HT1080 (cell line): ENCODE measurements at places on chromosomes 16 and 17.

DNA sequence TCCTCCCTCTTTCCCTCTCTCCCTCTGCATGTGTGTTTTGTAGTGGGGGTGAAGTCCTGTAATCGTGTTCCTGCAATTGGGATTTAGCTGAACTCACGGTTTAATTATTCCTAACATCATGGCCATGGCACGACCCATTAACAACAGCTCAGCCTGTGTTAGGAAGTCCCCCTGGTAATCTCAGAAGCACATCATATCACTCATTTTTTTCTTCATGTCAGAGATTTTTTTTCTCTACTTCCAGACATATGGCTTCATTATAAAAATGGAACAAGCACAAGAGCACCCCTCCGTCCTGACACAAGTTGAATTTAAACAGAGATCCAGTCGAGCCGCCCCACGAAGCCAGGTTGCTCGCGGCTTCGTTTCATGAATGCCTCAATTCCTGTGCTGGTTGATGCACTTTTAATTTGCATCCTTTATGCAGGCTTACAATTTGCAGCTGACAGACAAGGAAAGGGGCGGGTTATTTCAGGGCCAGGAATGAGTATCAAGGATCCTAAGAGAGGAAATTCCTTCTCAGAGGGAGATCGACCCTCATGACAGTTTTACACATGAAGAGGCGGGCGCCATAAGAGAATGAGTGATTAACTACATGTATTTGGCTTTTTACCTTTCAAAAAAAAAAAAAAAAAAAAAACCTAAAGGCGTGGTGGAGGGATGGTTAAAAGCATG is 192.9 kb downstream of the MAF start:
- DNase-seq: no peak

DNA sequence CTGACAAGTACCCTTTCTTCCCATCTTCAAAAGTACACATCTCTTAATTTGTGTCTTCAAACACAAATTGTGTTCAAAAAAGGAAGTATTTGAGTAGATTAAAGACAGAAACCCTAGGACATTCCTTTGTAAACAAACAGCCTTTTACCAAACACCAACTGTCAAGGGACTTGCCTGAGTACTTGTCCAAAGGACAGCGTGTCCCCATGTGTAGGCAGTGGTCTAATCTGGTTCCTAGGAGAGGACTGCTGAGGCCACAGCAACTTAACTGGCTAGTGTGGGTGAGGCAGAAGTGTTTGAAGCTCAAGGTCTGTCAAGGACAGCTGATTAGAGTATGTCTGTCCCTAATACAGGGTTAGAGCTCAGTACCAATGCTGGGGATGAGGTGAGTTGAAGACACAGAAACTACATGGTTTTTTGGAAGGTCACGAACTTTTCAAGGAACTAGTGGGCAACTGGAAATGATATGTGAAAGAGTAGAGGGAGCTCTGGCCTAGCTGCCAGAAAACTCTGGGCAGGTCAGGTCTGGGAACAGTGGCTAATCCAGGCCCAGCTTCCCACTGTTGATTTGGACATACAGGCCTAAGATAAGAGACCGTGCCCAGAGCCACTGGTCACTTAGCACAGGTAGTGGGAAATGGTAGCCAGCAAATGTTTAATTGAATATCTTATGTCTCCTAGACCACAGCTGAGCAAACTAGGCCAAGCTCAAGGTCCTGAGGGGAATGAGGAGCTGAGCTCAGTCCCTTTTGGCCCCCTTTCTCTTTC is 10.1 kb downstream of the HMOX2 start:
- DNase-seq: no peak

DNA sequence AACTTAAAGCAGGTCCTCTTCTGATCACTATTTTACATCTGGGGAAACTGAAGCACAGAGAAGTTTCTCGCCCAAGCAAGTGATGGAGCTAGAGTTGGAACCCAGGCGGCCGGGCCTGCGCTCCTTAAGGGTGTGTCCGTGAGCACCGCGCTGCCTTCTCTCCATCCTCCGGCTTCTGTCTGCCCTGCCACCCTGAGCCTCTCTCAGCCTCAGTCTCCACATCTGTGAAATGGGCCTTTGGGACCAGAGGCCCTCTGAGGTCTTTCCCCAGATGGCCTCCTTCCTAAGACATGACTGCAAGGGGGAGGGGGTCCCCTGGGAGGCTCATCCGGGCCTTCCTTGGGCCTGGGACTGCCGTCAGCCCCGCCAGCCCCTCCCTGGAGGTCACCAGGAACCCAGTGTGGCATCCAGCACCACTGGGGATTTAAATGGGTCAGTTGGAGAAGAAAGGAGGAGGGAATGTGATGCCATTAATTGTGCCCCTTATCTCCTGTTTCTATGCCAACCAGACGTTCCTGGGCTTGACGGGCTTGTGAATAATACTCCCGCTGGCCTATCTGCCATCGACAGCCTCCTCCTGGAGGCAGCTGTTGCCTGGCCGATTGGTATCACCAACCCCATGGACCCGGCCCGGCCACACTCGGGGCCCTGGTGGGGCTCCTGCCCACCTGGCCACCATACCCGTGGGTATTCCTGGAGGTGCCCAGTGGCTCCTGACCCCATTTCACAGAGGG is 5.1 kb downstream of the ZFPM1 start:
- DNase-seq: no peak

DNA sequence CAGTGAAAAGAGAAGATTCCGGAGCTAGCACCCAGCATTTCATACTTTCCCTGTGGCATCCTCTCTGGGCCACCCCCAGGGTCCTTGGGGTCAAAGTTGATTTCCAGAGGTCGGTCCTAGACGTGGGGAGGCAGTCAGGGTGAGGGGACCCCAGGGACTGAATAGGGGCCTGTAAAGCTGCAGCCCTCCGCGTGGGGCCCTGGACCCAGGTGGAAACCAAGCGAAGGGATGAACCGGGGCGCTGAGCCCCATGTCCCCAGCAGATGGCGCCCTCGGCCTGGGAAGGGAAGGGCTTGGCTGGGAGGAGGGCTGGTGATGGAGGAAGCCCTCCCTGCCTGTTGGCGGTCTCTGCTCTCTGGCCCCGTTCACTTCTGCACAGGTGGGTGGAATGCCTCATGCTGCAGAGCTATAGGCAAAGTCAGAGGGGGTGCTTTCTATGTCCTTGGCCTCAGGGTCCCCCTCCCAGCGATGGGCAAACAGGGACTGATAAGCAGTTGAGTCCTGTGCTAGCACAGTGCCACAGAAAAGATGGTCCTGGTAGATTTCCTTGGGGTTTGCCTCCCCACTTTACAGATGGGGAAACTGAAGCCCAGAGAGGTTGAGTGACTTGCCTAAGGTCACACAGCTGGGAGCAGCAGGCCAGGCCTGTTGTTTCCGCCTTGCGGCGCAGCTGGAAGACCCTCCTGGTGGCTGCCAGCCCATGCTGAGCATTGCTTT is 163.4 kb upstream of the CIBAR2 start:
- DNase-seq: peak; percentile 59

DNA sequence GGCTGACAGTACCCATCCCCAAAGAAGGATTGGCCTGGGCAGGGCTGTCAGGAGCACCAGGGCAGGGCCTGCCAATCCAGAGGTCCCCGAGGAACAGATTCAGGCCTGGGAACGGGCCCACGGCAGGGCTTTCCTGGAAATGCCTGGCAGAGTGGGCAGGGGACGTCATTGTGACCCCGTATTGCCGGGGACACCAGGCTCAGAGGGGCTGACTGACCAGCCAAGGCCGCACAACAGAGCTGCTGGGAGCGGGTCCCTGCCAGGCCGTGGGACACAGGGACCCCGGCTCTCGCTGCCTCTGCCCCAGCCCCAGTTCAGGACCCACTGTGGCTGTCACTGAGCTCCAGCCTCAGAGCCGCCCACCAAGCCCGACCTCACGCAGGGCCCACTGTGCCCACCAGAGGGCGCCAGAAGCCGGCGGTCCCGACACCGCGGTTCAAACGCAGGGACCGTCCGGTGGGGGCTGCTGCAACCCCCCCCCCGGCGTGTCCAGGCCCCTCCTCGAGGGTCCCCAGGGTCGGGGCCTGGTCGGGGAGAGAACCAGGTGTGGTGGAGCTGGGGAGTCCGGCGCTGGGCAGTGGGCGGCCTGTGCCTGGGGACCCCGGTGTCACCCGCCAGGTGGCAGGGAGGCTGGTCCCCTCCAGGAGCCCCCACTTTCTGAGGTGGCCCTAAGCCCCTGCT is 15.2 kb upstream of the SSTR5 start:
- DNase-seq: no peak

GRCh38 chr17:67043283-67043682 is 1.1 kb upstream of the CACNG1 start:
- no peak for DNase-seq

GRCh38 chr16:84120023-84120422 is 3.3 kb upstream of the MBTPS1 start:
- no peak for DNase-seq
